ENCODE measurements at places on chromosomes 7 and 10.

GRCh38 chr10:110411047-110411410 lies 86.7 kb upstream of the DUSP5 start:
- DNase-seq = no peak

GRCh38 chr7:83105948-83106347 lies 56.7 kb downstream of the PCLO start:
- no peak for DNase-seq

DNA sequence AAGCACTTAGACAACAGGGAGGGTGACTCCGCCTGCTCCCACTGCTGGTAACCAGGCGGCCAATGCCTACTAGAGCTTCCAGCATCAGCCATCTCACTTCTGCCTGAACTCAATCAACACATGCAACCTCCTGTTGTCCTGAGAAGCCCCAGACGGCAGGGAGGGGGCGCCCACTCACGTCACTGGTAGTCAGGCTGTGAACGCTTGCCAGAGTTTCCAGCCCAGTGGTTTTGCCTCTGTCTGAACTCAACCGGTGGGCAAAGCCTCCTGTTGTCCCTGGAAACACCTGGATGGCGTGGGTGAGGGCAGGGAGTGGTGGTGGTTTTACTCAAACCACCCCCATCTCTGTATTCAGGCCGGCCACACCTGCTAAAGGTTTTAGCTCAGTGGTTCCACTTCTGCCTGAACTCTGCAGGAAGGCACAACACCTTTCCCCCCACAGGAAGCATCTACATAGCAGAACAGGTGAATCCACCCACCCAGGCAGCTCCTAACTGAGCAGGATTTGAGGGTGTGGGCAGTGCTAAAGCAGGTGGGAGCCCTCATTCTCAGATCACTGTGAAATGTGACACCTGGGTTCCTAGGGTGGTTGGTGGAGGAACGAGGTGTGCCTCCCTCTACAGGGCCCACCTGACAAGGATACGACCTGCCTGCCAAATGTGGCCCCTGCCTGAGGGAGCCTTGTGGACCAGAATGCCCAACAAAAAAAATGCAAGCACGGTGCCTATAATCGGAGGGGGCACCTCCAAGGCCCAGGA lies 563.0 kb upstream of the SEMA3D start:
- DNase-seq = no peak

GRCh38 chr10:29479981-29480954 lies 154.5 kb downstream of the SVIL start:
- no peak for DNase-seq

Data from stimulated activated CD8-positive, alpha-beta memory T cell treated with anti-CD3 and anti-CD28 coated beads, Interleukin-7, amount 100 ng/mL, for 48 hours (primary cell).